Central memory CD8-positive, alpha-beta T cell (primary cell): ENCODE measurements at places on chromosomes 16 and 17.
A peak's percentile ranks its signal among the peaks of the same experiment; 100 is the strongest.

GRCh38 chr16:67845291-67846062 is 1.3 kb upstream of the NUTF2 start:
- DNase-seq = no peak
- H3K4me1 ChIP-seq = peaks cover 36% of the 10 kb centered on the region
- peaks cover 12% of the 10 kb centered on the region for H3K36me3 ChIP-seq
- H3K4me3 ChIP-seq = peak overlapping the region; percentile 82
- no peaks in the 10 kb centered on the region for H3K27me3 ChIP-seq
- peak overlapping the region; percentile 80 for H3K27ac ChIP-seq

- H3K27me3 ChIP-seq = no peaks in the 10 kb centered on the region
- no peak overlapping the region for H3K4me3 ChIP-seq
- no peak for DNase-seq
Observed at GRCh38 chr16:12188935-12189249, 212.4 kb downstream of the SNX29 start.

GRCh38 chr17:70857351-70857750 is 688.0 kb downstream of the KCNJ2 start:
- peaks cover 2% of the 10 kb centered on the region for H3K36me3 ChIP-seq
- H3K27ac ChIP-seq = no peak overlapping the region
- no peaks in the 10 kb centered on the region for H3K27me3 ChIP-seq
- no peak for DNase-seq

- H3K27ac ChIP-seq = no peak overlapping the region
- H3K4me1 ChIP-seq = no peaks in the 10 kb centered on the region
- H3K27me3 ChIP-seq = no peaks in the 10 kb centered on the region
- DNase-seq = no peak
- H3K4me3 ChIP-seq = no peak overlapping the region
- H3K36me3 ChIP-seq = peaks cover 2% of the 10 kb centered on the region
Observed at GRCh38 chr16:73794994-73795393, 501.6 kb upstream of the PSMD7 start.

DNA sequence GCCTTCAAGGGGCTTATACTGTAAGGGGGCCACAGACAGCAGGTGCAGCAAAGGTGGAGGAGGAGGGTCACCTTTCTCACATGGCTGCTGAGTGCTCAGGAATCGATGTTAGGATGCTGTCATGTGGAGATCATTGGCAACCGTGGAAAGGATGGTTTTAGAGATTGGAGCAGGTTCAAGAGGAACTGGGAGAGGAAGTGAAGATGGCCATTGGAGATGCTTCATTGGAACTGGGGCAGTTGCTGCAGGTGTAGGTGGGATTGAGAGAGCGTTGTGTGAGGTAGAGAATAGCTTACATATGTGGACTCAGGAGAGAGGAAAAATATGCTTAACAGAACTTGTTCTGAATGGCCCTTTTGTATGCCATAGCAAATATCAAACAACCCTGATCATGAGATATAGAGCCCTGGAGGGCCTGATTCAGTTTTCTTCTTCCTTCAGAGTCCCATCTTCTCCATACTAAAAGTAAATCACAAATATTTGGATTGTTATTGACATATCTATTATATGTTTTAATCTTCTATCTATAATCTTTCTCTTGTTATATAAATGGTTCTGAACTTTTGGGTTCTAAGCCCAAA is 40.8 kb downstream of the LDHD start:
- peak overlapping the region; percentile 94 for H3K27ac ChIP-seq
- H3K4me3 ChIP-seq = peak overlapping the region; percentile 67
- DNase-seq = no peak
- H3K36me3 ChIP-seq = peaks cover 6% of the 10 kb centered on the region
- H3K27me3 ChIP-seq = no peaks in the 10 kb centered on the region

- H3K27me3 ChIP-seq = no peaks in the 10 kb centered on the region
- H3K4me3 ChIP-seq = peak overlapping the region; percentile 96
- H3K27ac ChIP-seq = peak overlapping the region; percentile 99
- peaks cover 67% of the 10 kb centered on the region for H3K36me3 ChIP-seq
- H3K4me1 ChIP-seq = peaks cover 70% of the 10 kb centered on the region
Observed at GRCh38 chr16:29743475-29743826, 2.3 kb downstream of the C16orf54 start.

GRCh38 chr16:88772871-88773811 is 11.9 kb downstream of the PIEZO1 start:
- H3K4me3 ChIP-seq = no peak overlapping the region
- peak overlapping the region; percentile 79 for H3K27ac ChIP-seq
- H3K4me1 ChIP-seq = peaks cover 20% of the 10 kb centered on the region
- no peak for DNase-seq
- no peaks in the 10 kb centered on the region for H3K27me3 ChIP-seq

GRCh38 chr16:79714440-79714839 is 113.9 kb upstream of the MAF start:
- no peak overlapping the region for H3K27ac ChIP-seq
- no peak overlapping the region for H3K4me3 ChIP-seq
- peaks cover 3% of the 10 kb centered on the region for H3K36me3 ChIP-seq
- H3K4me1 ChIP-seq = no peaks in the 10 kb centered on the region
- peaks cover 62% of the 10 kb centered on the region for H3K27me3 ChIP-seq
- DNase-seq = no peak

GRCh38 chr16:81651758-81652718 is 127.1 kb upstream of the PLCG2 start:
- no peaks in the 10 kb centered on the region for H3K27me3 ChIP-seq
- peak overlapping the region; percentile 38 for H3K27ac ChIP-seq
- peaks cover 17% of the 10 kb centered on the region for H3K4me1 ChIP-seq
- H3K4me3 ChIP-seq = no peak overlapping the region
- DNase-seq = no peak

DNA sequence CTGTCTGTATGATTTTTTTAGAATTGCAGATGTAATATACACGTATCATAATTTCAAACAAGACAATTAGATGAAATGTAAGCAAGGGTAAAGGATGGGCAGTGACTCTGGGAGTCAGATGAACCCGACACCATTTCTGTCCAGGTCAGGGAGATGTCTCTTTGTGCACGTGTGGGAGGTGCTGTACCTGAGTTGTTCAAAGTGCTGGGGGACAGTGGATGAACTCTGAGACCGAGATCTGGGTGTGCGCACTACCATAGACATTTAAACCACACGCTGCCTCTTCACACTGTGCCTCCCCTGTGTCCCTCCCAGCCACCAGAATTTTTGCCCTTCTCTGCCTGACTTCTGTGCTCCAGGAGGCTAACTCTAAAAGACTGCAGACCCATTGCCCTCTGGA is 5.9 kb upstream of the RGS9 start:
- no peak for DNase-seq
- no peak overlapping the region for H3K27ac ChIP-seq
- peaks cover 4% of the 10 kb centered on the region for H3K36me3 ChIP-seq
- H3K27me3 ChIP-seq = peaks cover 27% of the 10 kb centered on the region
- no peaks in the 10 kb centered on the region for H3K4me1 ChIP-seq
- no peak overlapping the region for H3K4me3 ChIP-seq
